ENCODE measurements at places on chromosomes 7 and 10. TPM values are rescaled to one million over a fixed set of nuclear protein-coding genes. Genes with fewer than 3 reads are reported as not detected.

Gene AKAP9
- 31.3 TPM for total RNA-seq

Gene TFPI2
- total RNA-seq: 1,118 TPM

Gene SLC26A3
- not detected for total RNA-seq

Gene GFRA1
- total RNA-seq: 6.0 TPM

Gene ZCCHC24
- 40.7 TPM for total RNA-seq

Gene DENND2A
- total RNA-seq: 0.44 TPM
